T1000 (cell line): ENCODE measurements at places on chromosomes 2 and 18.

- peak; percentile 5 for DNase-seq
Observed at GRCh38 chr2:191264647-191265081, 19.5 kb downstream of the MYO1B start.

GRCh38 chr2:151638191-151638933 lies 95.9 kb downstream of the NEB start:
- DNase-seq = no peak

DNA sequence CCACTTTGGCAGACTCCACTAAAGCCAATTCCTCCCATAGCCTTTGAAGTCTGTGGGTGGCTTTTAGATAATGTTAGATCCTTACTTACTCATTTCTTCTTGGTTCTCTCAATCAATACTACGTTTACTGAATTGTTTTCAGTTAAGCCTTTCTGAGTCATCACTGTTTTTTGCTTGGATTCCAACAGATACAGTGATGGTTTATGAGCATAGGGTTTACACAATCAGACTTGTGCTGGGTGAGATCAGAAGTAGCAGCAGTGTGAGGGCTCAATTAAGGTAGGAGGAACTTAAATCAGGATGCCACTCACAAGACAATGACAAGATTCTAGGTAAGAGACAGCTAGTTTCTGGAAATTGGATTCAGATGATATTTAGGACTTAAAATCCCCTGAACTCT lies 297.7 kb upstream of the DOK6 start:
- no peak for DNase-seq

- DNase-seq = no peak
Observed at GRCh38 chr18:78681396-78681795, 298.2 kb upstream of the SALL3 start.

GRCh38 chr2:38876407-38876806 lies 631 bp downstream of the MORN2 start:
- DNase-seq = no peak

GRCh38 chr2:88160517-88160916 lies 9.6 kb upstream of the THNSL2 start:
- no peak for DNase-seq

DNA sequence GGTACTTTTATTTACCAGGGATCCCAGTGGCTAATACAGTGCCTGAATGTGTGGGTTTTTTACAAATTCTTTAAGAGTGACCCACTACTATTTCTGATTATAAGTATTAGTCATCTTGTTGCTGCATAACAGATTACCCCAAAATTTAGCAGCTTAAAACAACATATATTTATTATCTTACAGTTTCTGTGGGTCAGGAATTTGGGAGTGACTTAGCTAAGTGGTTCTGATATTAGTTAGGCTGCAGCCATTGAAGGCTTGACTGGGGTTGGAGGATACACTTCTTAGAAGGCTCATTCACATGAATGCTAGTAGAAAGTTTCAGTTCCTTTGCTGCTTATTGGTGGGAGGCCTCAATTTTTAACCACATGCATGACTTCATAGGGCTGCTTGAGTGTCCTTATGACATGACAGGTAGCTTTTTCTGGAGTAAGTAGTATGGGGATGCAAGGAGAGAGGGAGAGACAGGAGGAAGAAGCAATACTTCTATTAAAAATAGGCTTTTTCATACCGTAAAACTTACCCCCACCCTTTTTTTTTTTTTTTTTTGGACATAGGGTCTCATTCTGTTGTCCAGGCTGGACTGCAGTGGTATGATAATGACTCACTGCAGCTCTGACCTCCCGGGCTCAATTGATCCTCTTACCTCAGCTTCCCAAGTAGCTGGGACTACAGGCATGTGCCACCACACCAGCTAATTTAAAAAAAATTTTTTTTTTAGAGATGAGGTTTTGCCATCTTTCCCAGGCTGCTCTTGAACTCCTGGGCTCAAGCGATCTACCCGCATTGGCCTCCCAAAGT lies 13.3 kb upstream of the POLE4 start:
- no peak for DNase-seq

DNA sequence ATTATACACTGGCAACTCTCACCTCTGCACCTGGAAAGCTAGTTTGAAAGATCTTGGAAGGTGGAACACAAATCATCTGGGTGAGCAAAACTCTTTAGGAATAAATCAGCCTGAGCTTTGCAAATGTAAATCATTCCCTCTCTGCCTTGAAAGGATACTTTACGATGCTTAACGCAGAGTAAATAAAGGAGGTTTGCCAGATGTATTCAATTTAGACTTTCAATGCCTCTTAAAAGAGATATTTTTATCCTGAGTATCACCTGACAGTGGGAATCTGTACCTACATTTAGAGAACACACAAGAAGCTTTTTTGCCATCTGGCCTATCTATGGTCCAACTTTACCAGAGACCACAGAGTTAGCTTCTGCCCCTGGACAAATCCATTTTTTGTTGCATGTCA lies 983.2 kb upstream of the CDH2 start:
- DNase-seq = no peak

DNA sequence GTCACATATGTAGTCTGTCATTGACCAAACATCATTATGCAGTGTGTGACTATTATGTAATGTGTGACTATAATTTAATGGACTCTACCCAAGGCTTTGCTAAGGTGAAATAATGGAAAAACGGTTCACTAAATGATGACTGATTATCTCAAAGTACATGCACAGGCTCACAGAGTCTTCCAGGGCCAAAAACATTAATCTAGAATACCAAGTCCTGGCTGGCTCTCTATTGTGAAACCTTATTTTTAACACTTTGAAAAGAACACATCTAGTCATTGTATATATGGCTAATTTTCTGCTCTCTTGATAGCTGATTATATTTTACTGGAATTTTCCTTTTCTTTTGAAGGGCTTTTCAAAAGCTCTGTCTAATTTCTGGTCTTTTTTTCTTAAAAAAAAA lies 102.9 kb upstream of the THUMPD2 start:
- DNase-seq = no peak

DNA sequence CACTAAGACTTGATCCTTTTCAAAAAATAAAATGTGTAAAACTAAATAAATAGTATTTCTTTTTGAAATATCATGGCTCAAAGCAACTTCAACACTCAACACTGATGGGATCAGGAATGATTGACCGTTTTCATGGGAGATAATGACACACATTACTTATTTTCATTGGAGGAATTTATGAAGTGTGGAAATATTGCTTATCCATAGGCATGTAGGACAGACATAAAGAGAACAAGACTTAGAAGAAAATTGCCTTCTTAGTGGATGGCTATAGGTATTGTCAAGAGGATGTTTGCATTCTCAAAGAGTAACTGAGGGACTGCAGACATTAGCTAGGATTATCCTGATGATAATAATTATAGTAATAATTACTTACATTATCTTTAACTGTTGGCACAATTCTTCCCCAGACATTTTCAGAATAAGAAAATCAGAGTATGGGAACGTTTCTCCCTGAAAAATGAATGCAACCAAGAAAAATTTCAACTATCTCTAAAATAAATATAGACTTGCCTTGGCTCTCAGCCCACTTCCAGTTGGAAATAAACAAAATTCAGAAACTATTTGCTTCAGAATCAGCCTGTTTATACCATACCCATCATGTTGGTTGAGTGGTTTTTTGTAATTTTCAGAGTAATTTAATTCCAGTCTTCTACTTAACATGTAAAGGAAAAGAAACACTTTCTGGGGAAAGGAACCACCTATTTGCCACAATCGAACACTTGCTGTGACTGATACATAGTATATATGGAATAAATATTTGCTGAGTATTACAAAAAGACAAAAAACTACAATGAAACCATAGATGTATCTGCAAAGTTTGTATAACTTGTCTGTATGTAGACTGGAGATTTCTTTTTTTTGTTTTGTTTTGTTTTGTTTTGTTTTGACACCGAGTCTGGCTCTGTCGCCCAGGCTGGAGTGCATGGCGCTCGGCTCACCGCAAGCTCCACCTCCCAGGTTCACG lies 165.7 kb downstream of the TMX3 start:
- DNase-seq = no peak

GRCh38 chr2:172978063-172978383 lies 97.6 kb upstream of the MAP3K20 start:
- no peak for DNase-seq

- no peak for DNase-seq
Observed at GRCh38 chr18:8865934-8866333, 160.6 kb downstream of the MTCL1 start.

DNA sequence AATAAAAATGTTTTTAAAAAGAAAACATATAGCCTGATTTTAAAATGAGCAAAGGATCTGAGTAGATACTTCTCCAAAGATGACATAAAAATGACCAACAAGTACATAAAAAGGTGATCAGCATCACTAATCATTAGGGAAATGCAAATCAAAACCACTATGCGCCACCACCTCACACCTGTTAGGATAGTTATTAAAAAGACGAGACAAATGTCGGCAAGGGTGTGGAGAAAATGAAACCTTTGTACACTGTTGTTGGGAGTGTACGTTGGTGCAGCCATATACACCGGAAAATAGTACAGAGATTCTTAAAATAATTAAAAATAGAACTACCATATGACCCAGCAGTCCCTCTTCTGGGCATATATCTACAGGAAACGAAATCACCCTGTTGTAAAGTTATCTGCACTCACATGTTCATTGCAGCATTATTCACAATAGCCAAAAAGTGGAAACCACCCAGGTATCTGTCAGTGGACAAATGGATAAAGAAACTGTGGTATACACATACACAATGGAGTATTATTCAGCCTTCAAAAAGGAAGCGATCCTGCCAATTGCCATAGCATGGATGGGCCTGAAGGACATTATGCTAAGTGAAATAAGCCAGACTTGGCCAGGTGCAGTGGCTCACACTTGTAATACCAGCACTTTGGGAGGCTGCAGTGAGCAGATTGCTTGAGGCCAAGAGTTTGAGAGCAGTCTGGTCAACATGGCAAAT lies 91.6 kb downstream of the PRKRA start:
- DNase-seq = no peak

- no peak for DNase-seq
Observed at GRCh38 chr2:54099829-54100585, 15.4 kb upstream of the ACYP2 start.

GRCh38 chr2:155840661-155841060 lies 491.9 kb downstream of the NR4A2 start:
- no peak for DNase-seq

DNA sequence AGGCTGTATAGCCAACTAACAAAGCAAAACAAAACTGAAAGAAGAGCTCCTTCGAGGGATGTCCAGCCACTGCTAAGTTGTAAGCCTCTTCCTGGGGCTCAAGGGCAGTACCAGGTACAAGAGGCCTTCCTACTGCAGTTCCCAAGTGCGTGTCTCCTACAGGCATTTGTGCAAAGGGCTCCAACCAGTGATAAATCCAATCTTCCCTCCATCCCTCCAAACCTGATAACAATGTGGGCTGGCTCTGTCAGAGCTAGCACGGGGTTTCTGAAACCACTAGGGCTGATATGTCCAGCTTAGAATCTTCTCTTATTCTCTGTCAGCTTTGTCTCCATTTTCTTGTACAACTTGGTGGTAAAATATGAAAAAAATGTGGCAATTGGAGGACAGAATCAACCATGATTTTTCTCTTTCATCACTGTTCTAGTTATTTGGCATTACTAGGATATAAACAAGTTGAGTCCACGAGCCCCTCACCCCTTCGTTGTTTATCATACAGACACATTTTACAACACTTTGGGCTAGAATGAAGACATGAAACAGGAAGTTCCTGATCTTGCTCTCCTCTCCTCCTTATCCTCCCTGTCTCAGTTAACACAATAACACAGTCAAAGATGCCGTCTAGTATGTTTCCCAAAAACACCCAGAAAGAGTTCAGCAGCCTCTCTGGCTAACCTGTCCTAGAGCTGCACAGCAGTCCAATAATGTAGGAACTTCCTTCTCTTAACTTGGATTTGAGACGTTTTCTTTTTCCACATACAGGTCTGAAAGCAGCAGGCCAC lies 35.4 kb upstream of the WIPF1 start:
- DNase-seq = no peak

- no peak for DNase-seq
Observed at GRCh38 chr2:37456479-37456878, 112.0 kb downstream of the QPCT start.

DNA sequence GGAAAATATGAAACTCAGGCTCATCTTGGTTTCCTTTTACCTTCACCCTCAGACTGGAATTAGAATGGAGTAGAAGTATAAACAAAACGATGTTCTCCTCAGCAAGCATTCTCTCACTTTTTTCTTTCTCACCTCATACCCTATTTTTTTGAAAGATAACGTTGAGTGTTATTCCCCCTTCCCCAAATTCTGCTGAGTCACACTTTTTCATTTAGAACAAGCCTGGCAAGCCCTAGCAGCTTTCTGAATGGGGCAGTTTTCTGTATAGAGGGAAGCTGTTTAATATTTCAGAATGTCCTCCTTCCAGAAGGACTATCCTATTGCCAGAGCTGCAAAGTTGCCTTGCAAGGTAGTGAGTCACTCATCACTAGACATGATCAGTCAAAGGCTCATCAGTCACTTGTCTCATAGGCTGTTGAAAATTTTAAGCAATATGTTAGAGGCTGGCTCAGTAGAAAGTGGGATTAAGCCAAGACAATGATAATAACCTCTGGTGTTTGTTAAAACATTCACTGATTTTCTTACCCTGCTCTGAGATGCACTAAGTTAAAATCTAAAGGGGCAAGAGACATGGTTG lies 416.1 kb downstream of the RNF144A start:
- DNase-seq = no peak

GRCh38 chr18:48446582-48447225 lies 37.5 kb upstream of the ZBTB7C start:
- peak; percentile 41 for DNase-seq

DNA sequence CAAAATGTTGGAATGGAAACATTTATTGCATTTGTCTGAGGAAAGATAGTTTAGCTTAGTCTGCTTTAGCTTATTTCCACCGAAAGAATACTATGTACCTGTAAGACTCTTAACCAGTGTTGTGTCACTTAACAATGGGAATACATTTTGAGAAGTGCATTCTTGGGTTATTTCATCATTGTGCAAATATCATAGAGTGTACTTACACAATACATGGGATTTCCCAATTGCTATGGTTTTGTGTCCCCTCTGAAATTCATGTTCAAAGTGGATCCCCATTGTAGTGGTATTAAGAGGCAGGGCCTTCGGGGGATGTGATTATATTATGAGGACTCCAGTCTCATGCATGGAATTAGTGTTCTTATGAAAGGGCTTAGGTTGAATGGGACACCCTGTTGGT lies 249.4 kb upstream of the UBE2E3 start:
- DNase-seq = no peak

- no peak for DNase-seq
Observed at GRCh38 chr2:20465716-20466394, 19.0 kb downstream of the RHOB start.

GRCh38 chr18:68642003-68642402 lies 72.9 kb downstream of the TMX3 start:
- no peak for DNase-seq
